ENCODE measurements at places on chromosomes 16 and 17. TPM values are rescaled to one million over a fixed set of nuclear protein-coding genes. Genes with fewer than 3 reads are reported as not detected.

- no peak for DNase-seq
These were observed 105.2 kb downstream of the CLEC16A start for GRCh38 chr16:11049396-11050059.

Gene TBC1D3H
- total RNA-seq = not detected

Gene CLEC3A
- not detected for total RNA-seq

- DNase-seq = peak; percentile 56
These were observed 943 bp upstream of the COTL1 start for GRCh38 chr16:84618581-84619460.

DNA sequence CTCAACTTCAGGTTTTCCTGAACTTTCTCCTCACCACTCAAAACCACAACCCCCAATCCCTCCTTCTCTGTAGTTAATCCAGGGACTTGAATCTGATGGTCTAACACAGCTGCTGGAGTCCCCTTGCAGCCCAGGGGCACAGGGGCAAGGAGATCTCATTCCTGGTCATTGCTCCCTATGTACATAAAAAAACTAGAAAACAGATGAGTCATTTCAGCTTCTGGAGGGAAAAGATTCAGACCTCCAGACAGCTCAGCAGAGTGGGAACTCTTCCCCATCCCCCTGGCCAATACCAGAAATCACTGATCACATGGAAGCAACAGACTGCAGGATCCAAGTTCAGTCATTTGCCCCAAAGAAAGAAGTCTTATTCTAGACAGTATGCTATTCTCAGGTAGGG lies 62.1 kb downstream of the DYNLRB2 start:
- DNase-seq = no peak

Gene ANKRD11
- total RNA-seq = 111 TPM

GRCh38 chr16:82514262-82514661 lies 112.5 kb upstream of the CDH13 start:
- no peak for DNase-seq

Gene CCL1
- not detected for total RNA-seq

DNA sequence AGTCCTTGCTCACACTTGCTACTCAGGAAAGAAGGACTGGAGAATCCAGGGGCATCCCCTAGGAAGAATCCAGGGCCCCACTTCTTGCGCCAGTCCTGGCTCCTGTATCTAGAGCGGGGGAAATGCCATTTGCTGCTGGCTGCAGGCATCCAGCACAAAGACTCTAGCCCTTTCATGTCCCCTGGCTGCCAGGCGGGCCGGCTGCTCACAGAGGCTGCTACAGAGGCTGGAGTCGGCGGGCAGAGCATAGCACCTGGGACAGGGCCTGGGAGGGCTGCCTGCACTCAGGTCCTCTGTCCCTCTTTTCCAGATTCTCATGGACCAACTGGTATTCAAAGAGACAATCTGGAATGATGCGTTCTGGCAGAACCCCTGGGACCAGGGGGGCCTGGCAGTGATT lies 13.8 kb downstream of the SMIM5 start:
- DNase-seq = no peak

Gene ITGAD
- 0.43 TPM for total RNA-seq

GRCh38 chr16:59849716-59850115 lies 1115.6 kb upstream of the GOT2 start:
- no peak for DNase-seq

Gene LDHD
- 17.0 TPM for total RNA-seq

Gene KRT20
- total RNA-seq = 0.31 TPM

DNA sequence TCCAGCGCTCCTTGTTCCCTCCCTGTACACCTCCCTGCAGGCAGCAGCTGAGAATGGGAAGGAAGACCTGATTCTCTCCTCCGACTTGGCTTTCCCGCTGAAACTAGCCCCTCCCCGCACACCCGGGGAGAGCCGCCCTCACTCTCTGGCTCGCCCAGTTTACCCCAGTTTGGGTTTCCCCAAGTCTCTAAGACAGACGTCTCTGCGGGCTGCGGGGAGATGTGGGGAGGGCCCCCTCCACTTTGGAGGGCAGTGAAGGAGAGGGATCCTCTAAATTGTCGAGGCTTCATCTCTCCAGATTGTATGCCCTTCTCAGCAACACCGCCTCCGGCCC lies 797 bp downstream of the GRB7 start:
- DNase-seq = no peak

Data from lung (tissue), 17 donors.